ENCODE measurements at places on chromosomes 1 and 21. TPM values are rescaled to one million over a fixed set of nuclear protein-coding genes. Genes with fewer than 3 reads are reported as not detected.

THEMIS2 gene
- 60.1 TPM for total RNA-seq

FCRL6 gene
- total RNA-seq = not detected

TNFAIP8L2 gene
- total RNA-seq = 31.2 TPM

C1orf56 gene
- total RNA-seq = 1.7 TPM

S100A2 gene
- 0.85 TPM for total RNA-seq

- no peak for DNase-seq
These were observed 4.8 kb downstream of the CNTN2 start for GRCh38 chr1:205047764-205048231.

DNA sequence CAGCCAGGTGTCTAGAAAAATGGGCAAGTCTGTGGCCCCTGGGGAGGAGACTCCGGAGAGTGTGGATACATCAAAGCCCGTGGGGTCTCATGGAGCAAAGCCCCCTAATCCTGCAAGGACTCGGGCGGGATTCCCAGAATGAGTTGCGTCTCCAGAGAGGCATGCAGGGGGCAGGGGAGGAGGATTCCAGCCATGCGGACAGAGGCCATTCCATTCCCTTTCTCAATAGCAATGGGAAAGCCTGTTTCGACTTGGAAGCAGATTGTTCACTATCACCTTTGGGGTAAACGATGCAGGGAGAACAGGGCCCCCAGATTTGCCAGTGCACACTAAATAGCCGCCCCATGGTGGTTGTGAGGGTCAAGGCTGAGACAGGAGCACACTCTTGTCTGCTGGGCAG is 15.4 kb upstream of the PRDM15 start:
- DNase-seq = no peak

DNA sequence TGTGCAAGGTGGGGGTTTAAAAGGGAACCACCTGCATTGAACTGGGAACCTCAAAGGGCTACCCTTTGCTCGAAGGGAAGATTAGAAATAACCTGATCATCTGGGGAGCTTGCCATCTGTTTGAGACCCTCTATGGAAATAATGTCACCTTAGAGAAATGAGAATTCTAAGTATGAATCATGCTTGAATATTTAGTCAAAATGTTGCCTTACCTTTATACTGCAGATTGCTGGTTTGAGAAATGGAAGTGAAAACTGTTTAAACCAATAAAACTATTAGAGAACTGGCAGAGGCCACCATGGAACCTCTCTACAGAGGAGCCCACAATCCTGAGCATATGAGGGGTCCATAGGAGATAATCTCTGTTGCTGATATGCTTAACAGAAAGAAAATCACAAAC is 131.2 kb upstream of the FAM78B start:
- no peak for DNase-seq

DNA sequence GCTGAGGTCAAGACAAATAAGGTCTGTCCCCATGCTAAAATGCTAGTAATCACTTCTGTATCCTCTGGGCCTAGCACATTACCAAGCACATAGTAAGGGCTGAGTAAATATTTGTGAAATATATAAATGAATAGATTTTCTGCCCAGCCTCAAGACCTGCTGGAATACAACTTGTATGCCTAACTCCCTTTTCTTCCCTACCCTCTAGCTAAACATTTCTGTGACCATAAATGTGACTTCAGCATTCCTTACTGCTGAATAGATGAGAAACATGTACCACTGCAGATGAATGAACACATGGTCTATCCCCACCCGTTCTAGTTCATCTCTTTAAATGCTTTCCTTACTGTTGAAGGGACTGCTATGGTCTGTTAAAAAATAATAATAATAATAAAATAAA is 209.0 kb upstream of the HOOK1 start:
- DNase-seq = no peak

DNA sequence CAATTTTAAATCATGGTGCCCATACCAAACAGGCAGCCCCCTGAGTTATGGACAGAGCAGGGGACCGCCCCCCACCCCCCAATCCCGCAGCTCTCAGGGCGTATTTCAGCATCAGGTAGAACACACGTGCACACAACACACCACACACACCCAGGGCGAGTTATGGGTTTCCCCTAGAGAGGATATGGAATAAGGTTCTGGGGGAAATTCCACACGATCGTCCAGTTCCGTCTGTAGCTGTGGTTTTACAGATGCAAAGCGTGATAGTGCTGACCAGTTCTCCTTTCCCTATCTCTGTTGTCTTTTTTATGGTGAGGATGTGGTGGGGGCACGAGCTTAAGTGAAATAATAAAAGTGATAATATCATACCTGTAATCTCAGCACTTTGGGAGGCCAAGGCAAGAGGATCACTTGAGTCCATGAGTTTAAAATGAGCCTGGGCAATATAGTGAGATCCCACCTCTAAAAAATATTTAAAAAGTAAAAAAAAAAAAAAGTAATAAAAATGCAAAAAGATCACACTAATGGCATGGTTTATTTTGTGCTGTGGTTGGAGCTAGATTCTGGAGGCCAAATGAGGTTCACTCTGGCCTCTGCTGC is 25.1 kb downstream of the C2CD2 start:
- DNase-seq = no peak
